Kidney (tissue), 22 donors: ENCODE measurements at places on chromosomes 7 and 10. TPM values are rescaled to one million over a fixed set of nuclear protein-coding genes. Genes with fewer than 3 reads are reported as not detected.
A peak's percentile ranks its signal among the peaks of the same experiment; 100 is the strongest.

GRCh38 chr10:119136084-119136483 is 29.4 kb downstream of the SFXN4 start:
- H3K27ac ChIP-seq, result no peak overlapping the region
- DNase-seq, result no peak
- H3K4me3 ChIP-seq, result no peak overlapping the region

- no peaks in the 10 kb centered on the region for H3K4me1 ChIP-seq
- no peaks in the 10 kb centered on the region for H3K36me3 ChIP-seq
- no peak overlapping the region for H3K4me3 ChIP-seq
Measured at GRCh38 chr10:90813594-90814365, 44.1 kb downstream of the HTR7 start.

- H3K36me3 ChIP-seq, result no peaks in the 10 kb centered on the region
- no peak overlapping the region for H3K4me3 ChIP-seq
- H3K27ac ChIP-seq, result no peak overlapping the region
- DNase-seq, result no peak
- H3K4me1 ChIP-seq, result no peaks in the 10 kb centered on the region
- H3K27me3 ChIP-seq, result no peaks in the 10 kb centered on the region
Measured at GRCh38 chr10:105148921-105149320, 507.8 kb downstream of the SORCS3 start.

Gene SMO
- total RNA-seq, result 13.2 TPM

- H3K27me3 ChIP-seq, result no peaks in the 10 kb centered on the region
- no peak for DNase-seq
- no peaks in the 10 kb centered on the region for H3K4me1 ChIP-seq
- no peak overlapping the region for H3K27ac ChIP-seq
Measured at GRCh38 chr7:40356871-40357709, 222.3 kb downstream of the SUGCT start.

Gene PDZD7
- 1.6 TPM for total RNA-seq

Gene TRPV6
- 4.4 TPM for total RNA-seq

DNA sequence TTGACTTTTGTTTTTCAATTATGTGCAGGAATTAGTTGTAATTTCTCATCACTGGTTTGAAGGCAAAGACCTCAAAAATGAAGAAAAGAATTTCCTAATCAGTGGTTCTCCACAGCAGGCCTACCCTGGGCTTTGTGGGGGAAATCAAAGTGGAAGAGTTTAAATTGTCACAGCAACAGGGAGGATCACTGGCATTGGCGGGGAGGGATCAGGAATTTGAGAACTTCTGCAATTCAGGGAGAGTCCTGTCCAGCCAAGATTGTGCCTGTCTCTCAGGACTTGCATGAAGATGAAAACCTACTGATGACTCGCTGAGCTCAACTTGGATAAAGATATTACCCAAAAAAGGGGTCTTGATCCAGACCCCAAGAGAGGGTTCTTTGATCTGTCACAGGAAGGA is 70.1 kb downstream of the HACD1 start:
- H3K4me3 ChIP-seq, result no peak overlapping the region
- DNase-seq, result no peak
- H3K27ac ChIP-seq, result no peak overlapping the region
- H3K36me3 ChIP-seq, result no peaks in the 10 kb centered on the region

Gene PHYHIPL
- total RNA-seq, result 12.0 TPM

DNA sequence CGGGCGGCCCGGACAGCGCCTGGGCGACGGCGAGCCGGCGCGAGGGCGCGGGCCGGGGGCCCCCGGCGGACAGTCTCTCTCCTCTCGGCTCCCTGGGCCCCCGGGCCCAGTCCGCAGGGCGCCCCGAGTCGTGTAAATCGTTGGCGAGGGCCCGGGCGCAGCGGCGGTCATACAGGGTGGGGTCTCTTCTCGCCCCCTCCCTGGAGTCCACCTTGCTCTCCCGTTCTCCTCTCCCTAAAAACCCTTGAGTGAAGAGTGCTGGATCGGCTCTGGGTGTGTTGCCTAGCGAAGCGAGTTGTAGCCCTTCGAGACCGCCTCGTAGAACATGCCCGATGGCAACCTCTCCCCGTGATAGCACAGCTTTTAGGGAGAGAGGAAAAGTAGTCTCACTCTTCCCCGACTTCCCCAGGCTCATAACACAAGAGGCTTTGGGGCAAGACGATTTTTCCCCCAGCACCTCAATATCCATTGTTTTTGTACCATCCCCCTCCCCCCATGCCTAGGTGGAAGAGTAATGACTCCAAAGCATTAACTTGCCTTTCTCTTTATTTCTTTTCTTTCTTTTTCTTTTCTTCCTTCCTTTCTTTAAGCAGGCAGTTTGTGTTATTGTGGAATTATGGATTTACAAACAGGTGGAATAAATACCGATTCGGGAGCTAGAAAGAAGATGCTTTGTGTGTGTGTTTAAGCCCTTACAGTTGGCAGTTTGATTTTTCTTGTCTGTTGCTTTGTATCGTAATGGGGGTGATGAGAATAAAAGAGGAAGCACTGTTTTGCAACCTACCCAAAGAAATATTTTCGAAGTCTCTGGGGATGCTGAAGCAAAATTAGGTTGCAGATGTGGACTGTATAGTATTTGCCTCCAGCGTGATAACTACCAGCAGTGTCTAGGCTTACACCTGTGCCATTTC is 822 bp downstream of the SHOC2 start:
- peak overlapping the region; percentile 93 for H3K4me3 ChIP-seq
- DNase-seq, result peak; percentile 85
- peaks cover 12% of the 10 kb centered on the region for H3K4me1 ChIP-seq
- no peaks in the 10 kb centered on the region for H3K27me3 ChIP-seq
- no peaks in the 10 kb centered on the region for H3K36me3 ChIP-seq

Gene OR2A1
- not detected for total RNA-seq

GRCh38 chr7:128891110-128891941 is 19.2 kb downstream of the KCP start:
- DNase-seq, result peak; percentile 79
- H3K4me1 ChIP-seq, result no peaks in the 10 kb centered on the region
- H3K27me3 ChIP-seq, result no peaks in the 10 kb centered on the region
- H3K4me3 ChIP-seq, result no peak overlapping the region

GRCh38 chr10:54880996-54881395 is 80.0 kb upstream of the PCDH15 start:
- H3K27ac ChIP-seq, result no peak overlapping the region
- no peaks in the 10 kb centered on the region for H3K4me1 ChIP-seq
- H3K27me3 ChIP-seq, result no peaks in the 10 kb centered on the region
- no peak for DNase-seq
- no peaks in the 10 kb centered on the region for H3K36me3 ChIP-seq

DNA sequence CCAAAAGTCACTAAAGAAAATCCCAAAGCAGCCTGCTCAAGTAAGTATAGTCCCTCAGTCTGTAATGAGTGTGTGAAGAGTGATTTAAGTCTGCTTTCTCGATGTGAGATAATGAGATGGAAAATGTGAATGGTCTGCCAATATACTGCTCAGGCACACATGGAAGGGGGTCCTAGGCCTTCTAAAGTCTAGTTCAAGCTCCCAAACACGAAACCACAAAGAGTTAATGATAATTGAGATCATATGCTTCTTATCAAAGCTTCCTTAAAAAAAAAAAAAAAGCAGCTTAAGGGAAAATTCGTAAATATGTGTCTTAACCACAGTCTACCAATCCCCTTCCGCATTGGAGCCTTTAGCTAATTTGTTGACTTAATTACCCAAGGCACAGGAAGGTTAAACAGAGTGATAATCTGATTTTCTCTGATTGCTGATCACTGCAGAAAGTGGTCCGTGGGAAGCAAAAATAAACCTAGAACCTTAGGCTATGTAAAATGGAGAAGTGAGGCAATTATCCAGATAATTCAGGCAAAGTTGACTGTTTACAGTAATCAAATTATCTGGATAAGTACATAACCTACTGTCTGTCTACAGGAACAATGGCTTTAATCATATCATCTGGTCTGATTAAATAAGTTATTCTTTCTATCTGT is 172.9 kb downstream of the MBL2 start:
- no peak for DNase-seq
- no peak overlapping the region for H3K27ac ChIP-seq
- no peaks in the 10 kb centered on the region for H3K36me3 ChIP-seq

- no peak overlapping the region for H3K27ac ChIP-seq
- H3K36me3 ChIP-seq, result no peaks in the 10 kb centered on the region
- H3K27me3 ChIP-seq, result no peaks in the 10 kb centered on the region
- peak; percentile 94 for DNase-seq
- H3K4me3 ChIP-seq, result no peak overlapping the region
- H3K4me1 ChIP-seq, result peaks cover 5% of the 10 kb centered on the region
Measured at GRCh38 chr10:113099431-113100183, 149.6 kb downstream of the TCF7L2 start.

Gene GRID2IP
- total RNA-seq, result 0.76 TPM

Gene IFIT1B
- not detected for total RNA-seq

GRCh38 chr7:132205509-132205908 is 370.8 kb downstream of the PLXNA4 start:
- no peaks in the 10 kb centered on the region for H3K36me3 ChIP-seq
- no peaks in the 10 kb centered on the region for H3K27me3 ChIP-seq
- no peak for DNase-seq
- no peaks in the 10 kb centered on the region for H3K4me1 ChIP-seq
- no peak overlapping the region for H3K4me3 ChIP-seq

DNA sequence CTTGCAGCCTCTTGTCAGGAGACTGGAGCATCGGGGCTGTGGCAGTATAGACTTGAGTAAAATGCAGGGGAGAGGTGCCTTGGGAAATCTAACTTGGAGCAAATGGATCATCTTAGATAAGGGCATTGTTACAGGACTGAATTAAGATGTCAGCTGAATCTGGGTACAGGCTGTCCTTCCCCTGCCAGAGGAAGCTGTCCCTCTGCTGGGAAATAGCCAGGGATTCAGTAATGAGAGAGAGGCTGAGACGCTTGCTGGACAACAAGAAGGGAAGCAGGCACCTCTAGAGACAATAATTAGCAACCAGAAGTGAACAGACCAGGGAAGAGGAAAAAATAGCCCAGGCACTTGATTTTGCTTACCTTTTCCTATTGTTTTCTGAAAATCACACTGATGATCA is 20.7 kb upstream of the RAPGEF5 start:
- peaks cover 4% of the 10 kb centered on the region for H3K4me1 ChIP-seq
- no peaks in the 10 kb centered on the region for H3K36me3 ChIP-seq
- DNase-seq, result no peak
- no peak overlapping the region for H3K4me3 ChIP-seq
- no peaks in the 10 kb centered on the region for H3K27me3 ChIP-seq

- H3K4me1 ChIP-seq, result no peaks in the 10 kb centered on the region
- no peak for DNase-seq
- no peak overlapping the region for H3K4me3 ChIP-seq
- no peaks in the 10 kb centered on the region for H3K36me3 ChIP-seq
Measured at GRCh38 chr7:41567731-41568114, 135.2 kb downstream of the INHBA start.

GRCh38 chr10:111785921-111786320 is 397.6 kb downstream of the GPAM start:
- no peaks in the 10 kb centered on the region for H3K4me1 ChIP-seq
- no peaks in the 10 kb centered on the region for H3K36me3 ChIP-seq
- H3K4me3 ChIP-seq, result no peak overlapping the region
- no peak overlapping the region for H3K27ac ChIP-seq
- no peaks in the 10 kb centered on the region for H3K27me3 ChIP-seq
- DNase-seq, result no peak

- no peaks in the 10 kb centered on the region for H3K36me3 ChIP-seq
- H3K4me1 ChIP-seq, result no peaks in the 10 kb centered on the region
- no peak overlapping the region for H3K27ac ChIP-seq
- no peak for DNase-seq
- H3K4me3 ChIP-seq, result no peak overlapping the region
Measured at GRCh38 chr10:131644289-131644688, 256.5 kb upstream of the PPP2R2D start.

Gene GDF2
- total RNA-seq, result not detected

GRCh38 chr10:132112611-132113010 is 46.9 kb downstream of the JAKMIP3 start:
- no peak for DNase-seq
- H3K4me3 ChIP-seq, result no peak overlapping the region
- H3K4me1 ChIP-seq, result no peaks in the 10 kb centered on the region
- no peaks in the 10 kb centered on the region for H3K36me3 ChIP-seq

GRCh38 chr7:27181795-27182275 is 3.2 kb downstream of the HOXA11 start:
- H3K27ac ChIP-seq, result peak overlapping the region; percentile 29
- DNase-seq, result peak; percentile 52
- no peaks in the 10 kb centered on the region for H3K27me3 ChIP-seq
- no peaks in the 10 kb centered on the region for H3K36me3 ChIP-seq
- H3K4me3 ChIP-seq, result no peak overlapping the region
- H3K4me1 ChIP-seq, result no peaks in the 10 kb centered on the region

- H3K4me3 ChIP-seq, result no peak overlapping the region
- H3K27ac ChIP-seq, result peak overlapping the region; percentile 59
- H3K36me3 ChIP-seq, result no peaks in the 10 kb centered on the region
- H3K4me1 ChIP-seq, result no peaks in the 10 kb centered on the region
- no peak for DNase-seq
Measured at GRCh38 chr10:5291501-5292195, 73.1 kb upstream of the UCN3 start.

GRCh38 chr7:40303996-40304395 is 169.2 kb downstream of the SUGCT start:
- H3K27me3 ChIP-seq, result no peaks in the 10 kb centered on the region
- H3K27ac ChIP-seq, result no peak overlapping the region
- no peak overlapping the region for H3K4me3 ChIP-seq
- H3K4me1 ChIP-seq, result peaks cover 4% of the 10 kb centered on the region
- no peaks in the 10 kb centered on the region for H3K36me3 ChIP-seq

DNA sequence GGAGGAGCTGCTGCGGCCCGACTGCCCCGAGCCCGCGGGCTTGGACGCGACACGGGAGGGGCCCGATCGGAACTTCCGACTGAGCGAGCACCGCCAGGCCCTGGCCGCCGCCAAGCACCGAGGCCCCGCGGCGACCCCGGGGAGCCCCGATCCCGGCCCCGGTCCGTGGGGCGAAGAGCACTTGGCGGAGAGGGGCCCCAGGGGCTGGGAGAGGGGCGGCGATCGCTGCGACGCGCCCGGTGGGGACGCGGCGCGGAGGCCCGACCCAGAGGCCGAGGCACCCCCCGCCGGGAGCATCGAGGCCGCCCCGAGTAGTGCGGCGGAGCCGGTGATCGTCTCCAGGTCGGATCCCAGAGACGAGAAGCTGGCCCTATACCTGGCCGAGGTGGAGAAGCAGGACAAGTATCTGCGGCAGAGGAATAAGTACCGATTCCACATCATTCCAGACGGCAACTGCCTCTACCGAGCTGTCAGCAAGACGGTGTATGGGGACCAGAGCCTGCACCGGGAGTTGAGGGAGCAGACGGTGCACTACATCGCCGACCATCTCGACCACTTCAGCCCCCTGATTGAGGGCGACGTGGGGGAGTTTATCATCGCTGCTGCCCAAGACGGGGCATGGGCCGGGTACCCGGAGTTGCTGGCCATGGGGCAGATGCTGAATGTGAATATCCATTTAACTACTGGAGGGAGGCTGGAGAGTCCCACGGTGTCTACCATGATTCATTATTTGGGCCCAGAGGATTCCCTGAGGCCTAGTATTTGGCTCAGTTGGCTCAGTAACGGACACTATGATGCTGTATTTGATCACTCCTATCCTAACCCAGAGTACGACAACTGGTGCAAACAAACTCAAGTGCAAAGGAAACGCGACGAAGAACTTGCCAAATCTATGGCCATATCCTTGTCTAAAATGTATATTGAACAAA is 1.4 kb downstream of the OTUD1 start:
- DNase-seq, result peak; percentile 55
- H3K4me3 ChIP-seq, result peak overlapping the region; percentile 82
- H3K27me3 ChIP-seq, result no peaks in the 10 kb centered on the region
- no peaks in the 10 kb centered on the region for H3K36me3 ChIP-seq
- H3K4me1 ChIP-seq, result peaks cover 12% of the 10 kb centered on the region

Gene UBE2D1
- 15.4 TPM for total RNA-seq

Gene PDE6C
- not detected for total RNA-seq

- H3K36me3 ChIP-seq, result no peaks in the 10 kb centered on the region
- no peak for DNase-seq
- no peaks in the 10 kb centered on the region for H3K27me3 ChIP-seq
- no peaks in the 10 kb centered on the region for H3K4me1 ChIP-seq
- H3K27ac ChIP-seq, result no peak overlapping the region
- no peak overlapping the region for H3K4me3 ChIP-seq
Measured at GRCh38 chr7:131899271-131900030, 343.0 kb upstream of the PODXL start.

Gene TMEM270
- total RNA-seq, result 0.50 TPM

Gene TNPO3
- total RNA-seq, result 35.7 TPM
